Activated CD8-positive, alpha-beta memory T cell treated with anti-CD3 and anti-CD28 coated beads, Interleukin-2, amount 50 U/mL, for 4 hours (primary cell): ENCODE measurements at places on chromosomes 1 and 21.

GRCh38 chr1:231549733-231550447 lies 21.4 kb downstream of the TSNAX start:
- DNase-seq = no peak

DNA sequence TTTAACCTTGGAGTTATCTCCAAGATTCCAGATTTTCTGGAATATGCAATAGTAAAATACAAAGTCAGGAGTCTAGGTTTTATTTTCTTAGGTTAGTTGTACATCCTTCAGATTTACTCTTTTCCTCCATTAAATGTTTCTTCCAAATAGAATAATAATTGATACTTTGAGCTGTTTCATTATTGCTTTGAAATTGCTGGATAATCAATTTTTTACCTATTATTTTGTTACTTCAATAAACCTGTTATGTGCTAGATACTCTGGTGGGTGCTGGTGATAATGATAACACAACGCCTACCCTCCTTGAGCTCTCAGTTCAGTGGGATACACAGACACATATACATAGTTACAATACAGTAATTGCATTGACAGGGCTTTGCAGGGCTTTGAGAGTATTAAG lies 79.4 kb downstream of the GPR161 start:
- DNase-seq = no peak

- no peak for DNase-seq
Observed at GRCh38 chr21:42630626-42631025, 22.8 kb upstream of the PDE9A start.

DNA sequence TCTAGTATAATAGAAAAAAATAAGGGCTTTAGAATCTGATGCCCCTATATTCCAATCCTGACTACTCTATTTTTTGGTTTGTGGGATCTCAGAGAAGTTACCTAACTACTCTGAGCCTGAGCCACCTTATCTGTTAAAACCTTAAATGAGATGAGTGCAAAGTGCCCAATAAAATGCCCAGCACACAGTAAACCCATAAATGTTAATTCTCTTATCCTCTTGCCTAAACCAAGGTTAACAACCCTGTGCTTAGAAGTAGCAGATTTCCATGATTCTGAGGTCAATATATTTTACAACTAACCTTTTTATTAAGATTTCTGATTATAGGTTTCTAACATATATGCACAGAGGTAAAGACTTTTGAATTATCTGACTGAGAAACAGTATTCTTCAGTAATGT lies 35.8 kb downstream of the DOCK7 start:
- no peak for DNase-seq

DNA sequence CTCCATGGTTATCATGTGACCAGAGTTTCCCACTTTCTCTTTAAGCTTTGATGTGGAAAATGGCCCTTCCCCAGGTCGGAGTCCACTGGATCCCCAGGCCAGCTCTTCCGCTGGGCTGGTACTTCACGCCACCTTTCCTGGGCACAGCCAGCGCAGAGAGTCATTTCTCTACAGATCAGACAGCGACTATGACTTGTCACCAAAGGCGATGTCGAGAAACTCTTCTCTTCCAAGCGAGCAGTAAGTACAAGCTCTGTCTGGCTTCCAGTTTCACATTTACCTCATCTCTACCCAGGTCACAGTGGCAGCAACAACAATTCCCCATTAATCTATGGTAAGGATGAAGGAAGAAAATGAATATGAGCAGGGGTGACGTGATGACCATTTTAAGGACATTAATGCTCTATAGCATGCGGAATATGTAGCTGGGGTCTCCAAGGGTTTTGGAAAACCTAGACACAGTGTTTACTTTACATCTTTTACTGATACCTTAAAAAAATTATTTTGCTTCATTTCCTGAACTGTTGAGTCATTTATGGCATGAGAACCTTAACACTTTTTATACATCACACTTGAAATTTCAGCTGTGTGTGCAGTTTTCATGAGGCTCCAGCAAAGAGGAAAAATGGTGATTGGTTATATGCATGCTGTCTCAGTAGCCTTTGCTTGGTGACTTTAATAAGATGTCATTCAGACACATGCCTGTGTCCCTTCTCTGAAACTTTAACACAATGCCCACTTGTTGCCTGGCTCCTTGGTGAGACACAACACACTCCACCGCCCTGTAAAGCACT lies 286.3 kb upstream of the SGIP1 start:
- no peak for DNase-seq

DNA sequence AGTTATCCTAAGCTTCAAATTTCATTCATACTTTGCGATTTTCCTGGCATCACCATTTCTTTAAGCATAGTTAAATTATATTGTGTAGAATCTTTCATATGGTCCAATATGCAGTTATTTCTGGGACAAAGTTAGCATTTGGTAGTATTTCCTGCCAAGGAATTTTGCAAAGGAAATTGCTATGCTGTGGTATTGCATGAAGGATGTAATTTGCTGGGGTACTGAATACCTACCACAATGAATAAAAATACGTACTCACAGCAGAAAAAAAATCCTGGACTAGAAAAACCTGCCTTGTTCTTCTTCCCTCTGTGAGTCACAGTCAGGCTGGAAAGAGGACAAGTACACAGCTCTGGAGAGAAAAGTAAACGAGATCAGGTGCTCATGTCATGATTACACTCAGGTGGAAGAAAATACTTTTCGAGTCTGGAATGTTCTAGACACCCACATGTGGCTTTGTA lies 241.2 kb downstream of the PTBP2 start:
- DNase-seq = no peak

DNA sequence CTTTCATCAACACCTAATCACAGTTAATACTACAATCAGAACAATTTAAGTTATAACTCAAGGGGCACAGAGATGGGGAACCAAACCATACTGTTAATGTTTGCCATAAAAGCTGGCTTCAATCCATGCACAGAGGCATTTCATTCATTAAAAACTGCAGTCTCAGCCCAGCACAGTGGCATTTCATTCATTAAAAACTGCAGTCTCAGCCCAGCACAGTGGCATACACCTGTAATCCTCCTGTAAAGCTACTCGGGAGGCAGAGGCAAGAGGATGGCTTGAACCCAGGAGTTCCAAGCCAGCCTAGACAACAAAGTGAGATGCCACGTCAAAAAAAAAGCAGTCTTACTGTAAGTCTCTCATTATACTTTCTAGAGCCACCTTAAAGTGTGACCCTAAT lies 29.2 kb downstream of the ARID4B start:
- no peak for DNase-seq

GRCh38 chr1:193111641-193112090 lies 6.5 kb upstream of the GLRX2 start:
- no peak for DNase-seq

DNA sequence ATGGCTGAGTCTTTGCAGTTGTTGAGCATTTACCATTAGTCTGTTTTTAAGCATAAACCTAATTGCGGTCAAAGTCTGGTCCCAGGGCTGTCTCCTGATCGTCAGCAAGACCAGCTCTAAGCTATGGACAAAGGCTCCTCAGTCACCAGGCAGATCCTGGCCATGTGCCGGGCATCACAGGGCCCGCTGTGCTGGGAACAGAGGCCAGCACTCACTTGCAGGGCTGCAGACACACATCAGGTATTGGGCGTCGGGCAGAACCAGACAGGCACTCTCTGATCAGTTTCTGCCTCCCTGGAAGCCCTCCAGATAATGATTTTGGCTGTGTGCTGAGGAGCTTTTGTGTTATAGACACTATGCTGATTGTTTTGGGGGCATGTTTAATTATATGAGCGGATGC lies 26.6 kb downstream of the TMEM51 start:
- no peak for DNase-seq

GRCh38 chr1:92051948-92052347 lies 22.2 kb downstream of the EPHX4 start:
- DNase-seq = no peak

DNA sequence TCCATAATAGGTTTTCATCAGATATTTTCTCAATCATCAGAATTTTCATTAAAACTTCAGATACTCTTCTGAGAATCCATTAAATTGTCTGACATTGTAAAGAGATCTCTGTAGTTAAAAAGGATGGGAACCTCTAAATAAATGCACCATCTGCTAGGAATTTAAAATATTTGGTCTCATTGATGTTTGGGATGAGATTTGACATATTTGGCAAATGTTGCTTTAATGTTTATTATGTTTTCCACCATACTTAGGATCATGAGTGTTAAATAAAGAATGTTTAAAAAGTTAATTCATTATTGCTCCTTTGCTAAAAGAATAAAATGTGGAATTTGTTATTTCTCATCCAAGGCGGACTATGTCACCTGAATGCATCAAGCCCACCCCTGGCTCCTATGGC lies 85.5 kb upstream of the VANGL1 start:
- DNase-seq = no peak

DNA sequence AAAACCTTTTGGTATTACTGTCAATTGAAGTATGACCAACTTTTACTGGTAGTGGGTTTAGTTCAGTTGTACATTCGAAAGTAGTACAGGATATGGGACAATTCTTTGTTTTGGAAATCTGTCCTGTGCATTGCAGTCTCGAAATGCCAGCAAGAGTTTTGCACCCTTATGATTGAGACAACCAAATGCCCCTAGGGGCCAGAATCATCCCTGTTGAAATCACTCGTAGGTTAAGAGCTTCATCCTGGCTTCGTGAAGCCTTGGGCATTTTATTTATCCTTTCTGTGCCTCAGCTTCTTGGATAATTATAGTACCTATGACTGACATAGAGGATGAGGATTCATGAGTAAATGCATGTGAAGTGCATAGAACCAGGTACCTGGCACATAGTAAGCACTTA lies 2.4 kb upstream of the GOLT1A start:
- no peak for DNase-seq

DNA sequence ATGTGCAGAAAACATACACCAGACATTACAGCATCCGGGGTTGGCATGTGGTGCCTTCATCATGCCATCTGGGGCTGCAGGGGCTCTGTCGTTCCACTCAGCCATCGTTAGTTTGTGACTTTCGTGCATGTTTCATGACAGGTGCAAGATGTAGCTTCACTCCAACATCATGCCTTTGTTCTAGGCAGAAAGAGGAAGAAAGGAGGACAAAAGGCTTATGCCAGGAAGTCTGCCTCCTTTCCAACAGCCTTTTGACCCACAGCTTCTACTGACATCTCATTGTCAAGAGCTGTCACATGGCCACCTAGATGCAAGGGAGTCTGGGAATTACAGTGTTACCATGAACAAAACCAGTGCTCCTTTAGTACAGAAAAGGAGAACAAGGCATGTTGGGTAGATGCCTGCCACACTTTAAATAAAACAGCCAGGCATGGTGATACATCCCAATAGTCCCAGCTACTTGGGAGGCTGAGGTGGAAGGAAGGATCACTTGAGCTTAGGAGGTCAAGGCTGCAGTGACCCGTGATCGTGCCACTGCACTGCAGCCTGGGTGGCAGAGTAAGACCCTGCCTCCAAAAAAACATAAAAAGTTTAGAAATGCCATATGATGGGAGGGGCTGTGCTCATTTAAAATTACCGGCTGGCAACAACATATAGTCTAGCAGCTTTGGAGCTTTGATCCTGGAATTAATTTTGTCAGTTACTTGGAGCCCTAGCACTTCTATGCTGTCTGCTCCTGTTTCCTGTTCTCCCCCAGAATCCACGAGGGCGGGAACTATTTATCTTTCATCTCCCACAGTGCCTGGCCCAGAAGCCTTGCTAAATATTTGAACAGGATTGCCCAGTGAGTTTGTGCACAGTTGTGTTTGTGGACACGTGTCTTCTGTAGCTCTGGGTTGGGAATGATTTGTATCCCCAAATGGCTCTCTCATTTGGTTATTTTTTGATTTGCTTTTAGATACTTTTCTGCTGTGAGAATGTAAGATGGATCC lies 7.4 kb downstream of the DOP1B start:
- DNase-seq = no peak

DNA sequence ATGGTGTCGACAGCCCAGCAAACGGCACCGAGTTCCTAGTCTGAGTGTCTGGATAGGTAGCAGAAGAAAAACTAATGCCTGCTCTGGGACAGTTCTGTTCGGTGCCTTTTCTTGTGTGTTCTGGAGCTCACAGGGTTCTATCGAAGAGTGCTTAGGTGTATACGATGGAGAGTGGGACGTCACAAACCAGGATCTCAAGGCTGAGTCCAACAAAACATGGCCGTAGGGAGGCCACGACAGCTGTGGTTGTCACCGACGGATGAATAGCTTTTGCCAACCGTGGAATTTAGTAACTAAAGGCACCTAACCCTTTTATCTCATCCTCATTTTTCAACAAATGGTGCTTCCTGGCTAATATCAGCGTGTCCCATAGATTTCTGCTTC lies 635 bp upstream of the SYNJ1 start:
- no peak for DNase-seq

DNA sequence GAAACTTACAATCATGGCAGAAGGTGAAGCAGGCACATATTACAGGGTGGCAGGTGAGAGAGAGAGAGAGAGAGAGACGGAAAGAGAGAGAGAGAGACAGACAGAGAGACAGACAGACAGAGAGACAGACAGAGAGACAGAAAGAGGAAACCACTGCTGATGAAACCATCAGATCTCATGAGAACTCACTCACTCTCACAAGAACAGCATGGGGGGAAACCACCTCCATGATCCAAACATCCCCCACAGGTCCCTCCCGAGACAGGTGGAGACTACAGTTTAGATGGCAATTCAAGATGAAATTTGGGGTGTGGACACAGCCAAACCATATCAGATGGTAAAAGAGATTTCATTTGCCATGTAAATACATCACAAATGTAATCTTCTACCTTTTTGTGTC lies 708.1 kb downstream of the MRPL39 start:
- no peak for DNase-seq

GRCh38 chr1:61641578-61642336 lies 83.2 kb downstream of the TM2D1 start:
- peak; percentile 57 for DNase-seq

- DNase-seq = no peak
Observed at GRCh38 chr1:3315399-3316339, 138.8 kb upstream of the ARHGEF16 start.

GRCh38 chr21:34802180-34802899 lies 133.5 kb downstream of the CLIC6 start:
- DNase-seq = no peak

- DNase-seq = peak; percentile 81
Observed at GRCh38 chr1:150922519-150922975, 3.6 kb upstream of the SETDB1 start.

- DNase-seq = no peak
Observed at GRCh38 chr1:20439282-20439681, 46.7 kb downstream of the CAMK2N1 start.
